ENCODE measurements at places on chromosomes 12 and 14.

DNA sequence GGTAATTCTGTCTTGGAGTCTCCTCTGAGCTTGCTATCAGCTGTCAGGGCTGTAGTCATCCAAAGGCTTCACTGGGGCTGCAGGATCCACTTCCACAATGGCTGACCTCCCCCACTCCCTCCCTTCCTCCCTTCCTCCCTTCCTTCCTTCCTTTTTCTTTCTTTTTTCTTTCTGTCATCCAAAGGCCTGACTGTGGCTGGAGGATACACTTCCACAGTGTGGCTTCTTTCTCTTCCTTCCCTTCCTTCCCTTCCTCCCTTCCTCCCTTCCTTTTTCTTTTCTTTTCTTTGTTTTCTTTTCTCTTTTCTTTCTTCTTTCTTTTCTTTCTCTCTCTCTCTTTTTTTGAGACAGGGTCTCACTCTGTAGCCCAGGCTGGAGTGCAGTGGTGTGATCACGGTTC lies 30.6 kb downstream of the ARF6 start:
- no peak for DNase-seq

- no peak for DNase-seq
Observed at GRCh38 chr12:8519171-8519570, 5.9 kb downstream of the CLEC4D start.

DNA sequence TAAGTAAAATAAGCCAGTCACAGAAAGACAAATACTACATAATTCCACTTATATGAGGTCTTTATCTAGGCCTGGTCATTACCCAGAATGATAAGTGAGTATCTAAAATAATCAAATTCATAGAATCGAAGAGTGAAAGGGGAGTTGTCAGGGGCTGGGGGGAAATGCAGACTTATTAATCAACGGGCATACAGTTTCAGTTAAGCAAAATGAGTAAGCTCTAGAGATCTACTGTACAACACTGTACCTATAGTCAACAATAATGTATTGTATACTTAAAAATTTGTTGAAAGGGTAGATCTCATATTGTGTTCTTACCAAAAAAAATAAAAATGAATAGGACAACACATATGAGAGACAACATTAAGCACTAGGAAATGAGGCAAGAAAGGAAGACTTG lies 13.3 kb downstream of the BTBD7 start:
- DNase-seq: no peak

GRCh38 chr12:53423597-53423996 lies at the start of gene AMHR2:
Gene AMHR2, plus strand, starts transcription at chr12:53423855. Its CDS starts 80 bp downstream, at chr12:53423935.
- DNase-seq: peak; percentile 24

DNA sequence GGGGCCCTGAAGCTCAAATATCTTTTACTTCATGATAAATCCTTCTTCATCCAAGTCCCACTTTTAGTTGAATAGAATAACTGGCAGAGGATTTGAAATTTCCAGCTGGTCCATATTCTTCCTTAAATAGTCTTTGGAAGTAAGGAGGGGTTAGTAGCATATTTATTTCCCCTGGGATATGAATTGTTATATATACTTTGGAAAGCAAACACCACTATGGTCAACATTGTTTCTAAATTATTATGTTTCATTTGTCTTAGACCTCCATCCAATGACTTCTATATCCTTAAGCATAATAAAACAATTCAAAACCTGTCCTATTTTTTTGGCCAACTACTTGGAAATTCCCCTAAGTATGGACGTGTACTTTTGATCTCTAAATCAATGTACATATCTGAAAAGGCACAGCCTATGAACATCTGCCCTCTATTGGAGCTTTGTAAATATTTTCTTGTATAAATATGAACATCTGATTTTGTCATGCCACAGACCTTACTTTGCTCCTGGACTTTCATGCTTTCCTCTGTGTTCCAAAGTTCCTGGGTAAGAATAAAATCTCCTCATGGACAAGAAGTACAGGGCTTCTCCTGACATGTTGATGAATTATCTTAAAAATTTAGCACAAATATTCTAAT lies 1212.0 kb downstream of the GALC start:
- no peak for DNase-seq

- no peak for DNase-seq
Observed at GRCh38 chr12:114444422-114445279, 38.7 kb upstream of the TBX5 start.

DNA sequence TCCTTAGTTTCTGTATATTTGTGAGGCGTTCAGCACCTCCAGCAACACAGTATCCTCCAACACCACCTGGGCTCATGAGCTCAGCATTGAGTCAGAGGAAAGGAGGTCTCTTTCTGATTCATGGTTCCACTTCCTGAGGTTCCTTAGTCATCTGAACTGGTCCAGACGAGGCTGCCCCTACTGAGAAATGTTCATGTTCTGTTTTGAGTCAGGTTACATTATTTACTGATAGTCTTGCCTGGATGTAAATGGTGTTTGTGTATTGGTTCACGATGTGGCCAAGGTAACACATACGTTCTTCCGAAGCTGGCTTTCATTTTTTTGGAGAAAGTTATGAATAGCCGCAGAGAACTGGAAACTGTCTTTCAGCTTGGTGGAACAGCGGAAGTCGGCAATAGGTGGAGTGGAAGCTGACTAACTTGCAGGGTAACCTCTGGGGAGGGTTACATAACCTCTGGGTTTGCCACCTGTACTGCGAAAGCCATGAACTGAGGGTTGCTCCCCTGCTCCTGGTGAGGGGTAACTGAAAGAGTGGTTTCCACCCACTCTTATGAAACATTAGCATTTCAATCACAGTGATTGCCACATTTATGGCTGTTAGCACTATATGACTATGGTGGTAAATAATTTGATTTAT lies 42.2 kb upstream of the MANSC4 start:
- no peak for DNase-seq

DNA sequence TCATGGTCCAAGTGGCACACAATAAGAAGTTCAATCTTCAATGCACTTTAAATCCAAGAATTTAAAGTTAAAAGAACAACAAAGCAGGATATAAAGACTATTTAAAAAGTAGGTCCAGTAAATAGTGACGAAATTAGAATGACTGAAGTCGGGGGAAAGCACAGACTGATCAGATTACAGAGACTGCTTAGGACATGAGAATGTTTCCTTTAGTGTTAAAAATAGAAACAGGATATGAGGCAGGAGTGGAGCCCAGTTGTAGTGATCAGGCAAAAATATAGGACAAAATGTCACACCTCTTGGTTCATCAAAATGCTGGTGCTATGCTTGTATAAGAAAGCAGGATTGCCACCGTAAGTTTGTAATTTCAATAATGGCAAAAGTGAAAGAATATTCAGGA lies 52.2 kb upstream of the CD163 start:
- DNase-seq: no peak

- DNase-seq: no peak
Observed at GRCh38 chr12:8779281-8779680, 43.1 kb upstream of the A2ML1 start.

GRCh38 chr14:81831128-81831820 lies 297.6 kb upstream of the SEL1L start:
- no peak for DNase-seq

DNA sequence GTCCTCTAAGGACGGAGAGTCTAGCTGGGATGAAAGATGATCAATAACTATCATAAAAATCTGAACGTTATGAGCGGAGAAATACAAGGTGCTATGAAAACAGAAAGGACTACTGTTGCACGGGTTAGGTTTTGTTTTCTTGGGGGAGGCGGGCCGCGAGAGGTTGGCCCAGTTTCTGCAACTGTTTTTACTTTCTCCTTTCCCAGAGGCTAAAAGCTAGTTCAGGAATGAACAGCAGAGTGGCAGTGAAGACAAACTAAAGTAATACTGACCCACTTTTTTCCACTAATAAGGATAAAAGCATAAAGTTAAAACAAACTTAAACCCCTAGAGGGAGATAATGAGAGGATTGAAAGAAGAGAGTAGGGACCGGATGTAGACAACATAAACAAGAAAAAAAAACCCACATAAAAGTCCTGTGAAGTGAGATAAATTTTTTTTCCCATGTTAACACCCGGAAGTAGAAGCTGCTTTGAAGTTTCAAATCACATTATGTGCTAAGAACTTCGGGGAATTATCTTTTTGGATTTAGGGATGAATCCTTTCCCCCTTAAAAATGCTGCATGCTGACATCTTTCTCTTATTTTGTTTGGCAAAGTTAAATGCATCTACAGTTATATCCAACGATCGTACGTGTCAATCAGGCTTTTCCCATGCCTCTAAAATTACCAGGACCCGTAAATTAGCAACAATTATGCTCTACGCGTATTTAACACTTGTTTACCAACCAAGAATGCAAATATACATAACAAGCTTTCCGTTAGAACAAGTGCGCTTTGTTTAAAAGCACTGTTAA lies 1.0 kb upstream of the CDK17 start:
- no peak for DNase-seq

- DNase-seq: peak; percentile 92
Observed at GRCh38 chr14:76761136-76761959, at the start of gene VASH1. Gene VASH1, plus strand, starts transcription at chr14:76761468. Its CDS starts 1,354 bp downstream, at chr14:76762822.

DNA sequence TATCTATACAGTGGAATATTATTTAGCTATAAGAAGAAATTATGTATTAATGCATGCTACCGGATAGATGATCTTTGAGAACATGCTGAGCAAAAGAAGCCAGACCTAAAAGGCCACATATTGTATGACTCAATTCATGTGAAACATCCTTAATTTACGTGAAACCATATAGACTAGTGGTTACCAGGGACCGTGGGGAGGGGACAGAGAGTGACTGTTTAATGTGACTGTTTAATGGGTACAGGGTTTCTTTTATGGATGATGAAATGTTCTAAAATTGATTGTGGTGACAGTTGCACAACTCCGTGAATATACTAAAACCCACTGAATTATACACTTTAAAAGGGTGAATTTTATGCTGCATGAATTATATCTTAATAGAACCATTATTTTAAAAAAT lies 8.5 kb upstream of the BCL7A start:
- no peak for DNase-seq

DNA sequence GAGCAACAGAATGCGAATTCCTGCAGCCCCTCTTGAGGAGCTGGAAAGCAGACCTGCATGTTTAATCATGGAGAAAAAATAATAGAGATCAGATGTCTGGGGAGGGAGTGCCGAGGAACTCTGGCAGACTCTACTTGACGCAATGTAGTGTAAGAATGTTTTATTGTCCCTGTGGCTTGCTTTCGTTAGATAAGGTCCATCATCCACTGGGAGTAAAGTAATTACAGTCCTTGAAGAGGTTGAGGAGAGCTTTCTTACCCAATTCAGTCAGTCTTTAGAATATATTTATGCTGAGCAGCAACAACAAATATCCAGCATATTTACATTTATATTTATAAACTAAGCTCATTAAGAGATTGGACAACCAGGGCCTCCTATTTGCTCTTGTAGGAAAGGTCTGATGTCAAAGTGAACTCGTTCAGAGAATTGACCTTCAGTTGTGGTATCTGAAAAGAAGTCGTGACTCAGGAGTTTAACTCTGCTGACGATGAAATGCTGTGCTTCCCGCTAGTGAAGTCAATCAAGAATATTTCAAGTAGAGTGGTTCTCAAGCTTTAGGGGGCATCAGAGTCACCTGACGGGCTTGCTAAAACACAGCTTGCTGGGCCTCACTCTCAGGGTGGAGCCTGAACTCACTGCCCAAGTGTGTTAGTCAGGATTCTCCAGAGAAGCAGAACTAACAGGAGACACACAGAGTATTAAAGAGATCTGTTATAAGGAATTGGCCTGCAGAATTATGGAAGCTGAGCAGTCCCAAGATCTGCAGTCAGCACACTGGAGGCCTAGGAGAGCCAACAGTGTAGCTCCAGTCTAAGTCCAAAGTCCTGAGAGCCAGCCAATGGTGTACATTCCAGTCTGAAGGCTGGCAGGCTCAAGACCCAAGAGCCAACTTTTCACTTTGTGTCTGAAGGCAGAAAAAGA lies 139.3 kb upstream of the LMNTD1 start:
- DNase-seq: no peak

DNA sequence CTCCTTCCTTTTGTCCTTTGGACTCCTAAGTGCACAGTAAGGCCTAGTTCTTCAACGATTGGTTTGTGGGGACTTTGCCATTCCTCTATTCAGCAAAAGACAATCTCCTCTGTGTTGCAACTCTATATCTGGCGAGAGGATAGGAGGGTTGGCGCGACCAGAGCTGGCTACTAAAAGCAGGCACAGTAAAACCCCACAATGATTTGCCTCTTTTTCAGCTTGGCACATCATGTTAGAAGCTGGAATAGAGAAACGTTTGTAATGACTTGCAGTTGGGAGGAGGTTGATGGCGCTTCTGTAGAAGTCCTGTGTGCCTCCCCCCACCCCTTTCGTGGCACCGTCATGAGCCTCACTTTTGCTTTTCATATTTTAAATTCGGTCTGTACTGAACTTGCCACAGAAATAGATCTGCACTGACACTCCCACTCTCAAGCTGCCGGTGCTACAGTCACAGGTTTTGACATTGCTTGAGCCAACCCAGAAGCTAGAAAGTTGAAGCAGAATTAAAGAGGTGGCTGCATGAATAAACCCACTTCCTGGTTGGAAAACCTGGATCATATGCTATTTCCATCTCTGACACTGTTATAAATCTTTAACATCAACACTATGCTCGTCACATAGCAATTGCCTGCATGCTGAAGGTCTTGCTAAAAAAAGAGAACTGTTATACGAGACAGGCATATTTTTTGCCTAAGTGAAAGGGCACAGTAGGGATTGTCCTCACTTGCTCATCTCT lies 315.3 kb upstream of the PRICKLE1 start:
- DNase-seq: no peak

- DNase-seq: peak; percentile 41
Observed at GRCh38 chr14:76348898-76349297, 27.0 kb upstream of the ESRRB start.

GRCh38 chr12:85244561-85244960 lies 35.5 kb upstream of the ALX1 start:
- no peak for DNase-seq

- no peak for DNase-seq
Observed at GRCh38 chr12:101076921-101077320, 133.1 kb downstream of the SLC5A8 start.

- DNase-seq: no peak
Observed at GRCh38 chr14:89576960-89577359, 159.9 kb upstream of the FOXN3 start.

- DNase-seq: no peak
Observed at GRCh38 chr14:63964113-63964512, 111.3 kb downstream of the SYNE2 start.

- no peak for DNase-seq
Observed at GRCh38 chr14:95490138-95490509, 26.3 kb downstream of the SYNE3 start.

- DNase-seq: no peak
Observed at GRCh38 chr14:23000860-23001259, 9.1 kb downstream of the C14orf93 start.

GRCh38 chr12:1553987-1554982 lies 40.1 kb downstream of the FBXL14 start:
- no peak for DNase-seq

DNA sequence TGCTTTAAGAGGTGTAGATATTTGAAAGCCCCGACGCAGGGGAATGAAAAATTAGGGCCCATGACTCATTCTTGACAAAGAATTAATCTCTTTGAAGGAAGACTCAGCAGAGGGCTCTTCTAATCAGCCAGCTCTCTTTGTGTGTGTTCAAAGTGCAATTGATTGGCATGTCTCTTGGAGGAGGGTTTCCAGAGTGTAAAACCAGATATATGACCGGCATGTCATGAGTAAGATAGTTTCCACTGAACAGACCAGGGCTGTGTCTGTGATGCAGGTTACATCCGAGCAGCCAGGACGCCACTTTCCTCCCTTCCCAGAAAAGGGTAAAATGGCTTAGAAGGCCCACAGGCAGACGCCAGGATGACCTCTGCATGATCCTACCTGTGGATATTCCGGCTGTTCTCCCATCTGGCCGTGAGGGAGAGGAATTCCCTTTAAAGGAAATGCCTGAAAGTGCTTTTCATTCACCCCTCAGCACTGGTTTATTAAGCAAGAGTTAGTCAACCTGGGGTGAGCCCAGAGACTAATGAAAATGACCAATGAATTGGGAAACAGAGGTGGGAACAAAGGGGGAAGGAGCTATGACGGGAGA lies 7.2 kb upstream of the KRT75 start:
- DNase-seq: no peak
